ENCODE measurements at places on chromosomes 2 and 18. TPM values are rescaled to one million over a fixed set of nuclear protein-coding genes. Genes with fewer than 3 reads are reported as not detected.

GRCh38 chr2:7436096-7436906 lies 519.1 kb downstream of the RNF144A start:
- no peak for DNase-seq

DNA sequence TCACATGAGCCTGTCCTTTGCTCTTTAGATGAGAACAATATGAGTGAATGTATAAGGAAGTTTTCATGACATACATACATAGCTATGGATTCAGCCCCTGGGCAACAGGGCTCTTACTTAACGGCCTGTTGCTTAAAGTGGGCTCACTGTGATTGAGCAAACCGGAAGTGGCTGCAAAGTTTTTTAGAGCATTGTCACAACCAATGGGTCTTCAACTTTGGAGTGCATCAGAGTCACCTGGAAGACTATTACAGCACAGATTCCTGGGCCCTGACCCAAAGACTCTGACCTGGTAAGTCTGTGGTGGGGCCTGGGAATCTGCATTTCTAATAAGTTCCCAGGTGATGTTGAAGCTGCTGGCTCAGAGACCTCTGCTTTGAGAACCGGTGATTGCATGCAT lies 106.3 kb upstream of the SEC11C start:
- DNase-seq = peak; percentile 3

- DNase-seq = no peak
Measured at GRCh38 chr2:31051258-31052140, 86.7 kb downstream of the GALNT14 start.

GRCh38 chr2:123692121-123692520 lies 333.0 kb upstream of the CNTNAP5 start:
- DNase-seq = no peak

GRCh38 chr18:32040936-32041335 lies 22.3 kb downstream of the RNF125 start:
- DNase-seq = no peak

DNA sequence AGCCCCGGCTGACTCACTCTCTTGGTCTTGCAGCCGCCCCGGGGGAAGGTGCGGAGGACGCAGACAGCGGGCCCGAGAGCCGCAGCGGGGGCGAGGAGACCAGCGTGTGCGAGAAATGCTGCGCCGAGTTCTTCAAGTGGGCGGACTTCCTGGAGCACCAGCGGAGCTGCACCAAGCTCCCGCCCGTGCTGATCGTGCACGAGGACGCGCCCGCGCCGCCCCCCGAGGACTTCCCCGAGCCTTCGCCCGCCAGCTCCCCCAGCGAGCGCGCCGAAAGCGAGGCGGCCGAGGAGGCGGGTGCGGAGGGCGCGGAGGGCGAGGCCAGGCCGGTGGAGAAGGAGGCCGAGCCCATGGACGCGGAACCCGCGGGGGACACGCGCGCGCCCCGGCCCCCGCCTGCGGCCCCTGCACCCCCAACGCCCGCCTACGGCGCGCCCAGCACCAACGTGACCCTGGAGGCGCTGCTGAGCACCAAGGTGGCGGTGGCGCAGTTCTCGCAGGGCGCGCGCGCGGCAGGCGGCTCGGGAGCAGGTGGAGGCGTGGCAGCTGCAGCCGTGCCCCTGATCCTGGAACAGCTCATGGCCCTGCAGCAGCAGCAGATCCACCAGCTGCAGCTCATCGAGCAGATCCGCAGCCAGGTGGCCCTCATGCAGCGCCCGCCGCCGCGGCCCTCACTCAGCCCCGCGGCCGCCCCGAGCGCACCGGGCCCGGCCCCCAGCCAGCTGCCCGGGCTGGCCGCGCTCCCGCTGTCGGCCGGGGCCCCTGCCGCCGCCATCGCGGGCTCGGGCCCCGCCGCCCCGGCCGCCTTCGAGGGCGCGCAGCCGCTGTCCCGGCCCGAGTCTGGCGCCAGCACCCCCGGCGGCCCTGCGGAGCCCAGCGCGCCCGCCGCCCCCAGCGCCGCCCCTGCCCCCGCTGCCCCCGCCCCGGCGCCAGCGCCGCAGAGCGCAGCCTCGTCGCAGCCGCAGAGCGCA lies 12.7 kb downstream of the SALL3 start:
- no peak for DNase-seq

DNA sequence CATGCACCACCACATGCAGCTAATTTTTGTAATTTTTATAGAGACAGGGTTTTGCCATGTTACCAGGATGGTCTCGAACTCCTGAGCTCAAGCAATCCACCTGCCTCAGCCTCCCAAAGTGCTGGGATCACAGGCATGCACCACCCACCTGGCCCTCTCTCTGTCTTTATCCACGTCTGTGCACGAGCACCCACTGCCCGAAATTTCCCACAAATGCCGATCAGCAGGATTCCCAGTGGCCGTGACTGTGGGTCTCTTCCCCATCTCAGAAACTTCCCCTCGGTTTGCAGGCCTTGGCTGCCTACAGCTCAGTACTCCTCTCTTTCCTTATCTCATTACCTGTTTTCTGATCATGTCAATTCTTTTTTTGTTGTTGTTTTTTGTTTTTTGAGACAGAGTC lies 217.3 kb downstream of the TTC32 start:
- no peak for DNase-seq

DNA sequence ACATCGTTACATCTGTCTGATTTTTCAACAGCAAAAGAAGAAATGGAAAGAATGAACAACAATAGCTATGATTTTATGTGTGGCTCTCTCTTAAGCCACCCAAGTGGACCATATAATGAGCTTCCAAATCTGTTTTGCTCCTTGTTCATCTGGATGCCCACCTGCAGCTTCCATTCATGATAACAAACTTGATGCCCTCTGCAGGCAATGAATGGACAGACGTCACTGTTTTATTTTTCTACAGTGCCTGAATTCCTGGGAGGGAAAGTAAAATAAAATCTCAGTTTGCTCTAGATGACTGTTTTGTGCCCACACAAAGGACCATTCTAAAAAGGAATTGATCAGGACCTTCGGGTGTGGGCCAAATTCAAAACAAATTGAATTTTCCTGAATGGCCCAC lies 5.0 kb downstream of the MREG start:
- DNase-seq = no peak

DNA sequence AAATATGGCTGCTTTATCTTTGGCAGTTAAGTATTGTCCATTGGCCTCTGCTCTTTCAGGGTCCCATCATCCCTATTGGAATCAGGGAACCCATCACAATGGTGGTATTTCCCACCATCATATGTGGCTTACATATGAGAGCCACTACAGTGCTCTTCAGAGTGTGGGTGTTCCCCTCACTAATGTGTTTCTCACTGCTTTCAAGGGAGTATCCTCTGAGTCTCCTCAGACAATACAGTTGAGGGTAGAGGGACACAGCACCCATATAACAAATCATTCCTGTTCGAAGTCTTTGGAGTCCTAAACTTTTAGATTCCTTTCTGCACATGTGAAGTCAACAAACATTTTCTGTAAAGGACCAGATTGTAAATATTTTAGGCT lies 48.8 kb upstream of the DNAJC10 start:
- DNase-seq = no peak

DNA sequence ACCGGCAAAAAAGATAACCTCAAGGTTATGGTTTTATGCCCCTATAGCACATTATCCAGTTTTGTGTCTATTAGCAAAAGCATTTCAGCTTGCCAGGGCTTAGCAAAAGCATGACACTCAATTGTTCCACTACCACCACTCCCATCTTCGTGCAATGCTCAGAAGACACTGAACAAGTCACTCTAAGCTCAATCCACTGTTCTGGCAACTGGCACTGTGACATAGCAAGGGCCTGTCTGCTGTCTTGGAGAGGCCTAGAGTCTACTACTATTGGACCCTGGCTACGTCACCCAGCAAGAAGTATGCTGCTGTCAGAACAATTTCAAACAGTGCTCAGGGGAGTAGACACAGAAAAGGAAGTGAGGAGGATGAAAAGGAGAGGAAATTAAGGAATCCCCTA lies 103.5 kb upstream of the PPP1CB start:
- no peak for DNase-seq

DNA sequence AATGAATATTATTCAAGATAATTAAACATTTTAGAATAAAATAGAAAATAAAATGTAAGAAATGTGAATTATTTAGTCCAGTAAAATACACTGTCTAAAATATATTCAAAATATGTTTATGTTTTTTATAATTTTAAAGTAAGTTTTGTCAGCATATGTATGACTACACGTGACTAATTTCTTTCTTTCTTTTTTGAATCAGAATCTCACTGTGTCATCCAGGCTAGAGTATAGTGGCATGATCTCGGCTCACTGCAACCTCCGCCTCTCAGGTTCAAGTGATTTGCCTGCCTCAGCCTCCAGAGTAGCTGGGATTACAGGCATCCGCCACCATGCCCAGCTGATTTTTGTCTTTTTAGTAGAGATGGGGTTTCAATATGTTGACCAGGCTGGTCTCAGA lies 19.1 kb upstream of the INO80D start:
- DNase-seq = no peak

- DNase-seq = no peak
Measured at GRCh38 chr18:79581406-79581805, 98.2 kb upstream of the CTDP1 start.

GRCh38 chr2:12552092-12552491 lies 164.6 kb upstream of the TRIB2 start:
- no peak for DNase-seq

PLEKHB2 gene
- total RNA-seq = 82.1 TPM

DNA sequence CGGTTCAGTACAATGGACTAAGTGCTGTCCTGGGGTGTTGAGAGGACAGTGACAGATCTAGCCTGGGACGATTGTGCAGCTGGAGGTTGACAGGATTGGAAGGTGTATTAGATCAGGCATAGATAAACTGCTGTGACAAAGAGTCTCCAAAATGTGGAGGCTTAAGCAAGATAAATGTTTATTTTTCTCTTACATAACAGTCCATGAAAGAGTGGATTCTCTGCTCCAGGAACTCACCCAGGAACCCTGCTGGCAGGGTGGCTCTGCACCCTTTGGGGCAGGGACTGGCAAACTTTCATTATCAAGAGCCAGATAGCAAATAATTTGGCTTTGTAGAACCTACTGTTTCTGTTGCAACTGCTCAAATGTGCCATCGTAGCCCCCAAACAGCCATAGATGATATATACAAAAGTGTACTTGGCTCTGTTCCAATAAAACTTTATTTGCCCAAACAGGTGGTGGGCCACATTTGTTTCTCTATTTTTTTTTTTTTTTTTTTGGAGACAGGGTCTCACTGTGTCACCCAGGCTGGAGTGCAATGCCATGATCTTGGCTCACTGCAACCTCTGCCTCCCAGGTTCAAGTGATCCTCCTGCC lies 9.7 kb downstream of the HRH4 start:
- no peak for DNase-seq

- DNase-seq = no peak
Measured at GRCh38 chr2:72141881-72142451, 5.7 kb downstream of the CYP26B1 start.

POTEE gene
- total RNA-seq = not detected

DNA sequence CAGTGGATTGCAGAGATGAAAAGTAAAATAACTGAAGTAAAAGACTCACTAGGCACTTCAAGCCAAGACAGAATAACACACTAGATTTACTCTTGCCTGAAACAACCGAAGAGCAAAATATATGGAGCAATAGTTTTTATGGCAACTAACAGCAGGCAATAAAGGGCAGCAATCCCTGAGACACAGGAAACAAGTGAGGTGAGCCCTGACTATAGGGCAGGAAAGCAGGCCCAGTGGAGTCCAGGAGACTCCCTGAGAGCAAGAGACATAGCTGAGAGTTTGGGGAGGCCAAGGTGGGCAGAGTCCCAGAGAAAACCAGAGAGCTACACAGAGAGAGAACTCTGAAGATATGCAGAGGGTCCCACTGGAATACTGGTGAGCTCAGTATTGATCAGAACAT lies 18.8 kb downstream of the FARSB start:
- DNase-seq = no peak

DNA sequence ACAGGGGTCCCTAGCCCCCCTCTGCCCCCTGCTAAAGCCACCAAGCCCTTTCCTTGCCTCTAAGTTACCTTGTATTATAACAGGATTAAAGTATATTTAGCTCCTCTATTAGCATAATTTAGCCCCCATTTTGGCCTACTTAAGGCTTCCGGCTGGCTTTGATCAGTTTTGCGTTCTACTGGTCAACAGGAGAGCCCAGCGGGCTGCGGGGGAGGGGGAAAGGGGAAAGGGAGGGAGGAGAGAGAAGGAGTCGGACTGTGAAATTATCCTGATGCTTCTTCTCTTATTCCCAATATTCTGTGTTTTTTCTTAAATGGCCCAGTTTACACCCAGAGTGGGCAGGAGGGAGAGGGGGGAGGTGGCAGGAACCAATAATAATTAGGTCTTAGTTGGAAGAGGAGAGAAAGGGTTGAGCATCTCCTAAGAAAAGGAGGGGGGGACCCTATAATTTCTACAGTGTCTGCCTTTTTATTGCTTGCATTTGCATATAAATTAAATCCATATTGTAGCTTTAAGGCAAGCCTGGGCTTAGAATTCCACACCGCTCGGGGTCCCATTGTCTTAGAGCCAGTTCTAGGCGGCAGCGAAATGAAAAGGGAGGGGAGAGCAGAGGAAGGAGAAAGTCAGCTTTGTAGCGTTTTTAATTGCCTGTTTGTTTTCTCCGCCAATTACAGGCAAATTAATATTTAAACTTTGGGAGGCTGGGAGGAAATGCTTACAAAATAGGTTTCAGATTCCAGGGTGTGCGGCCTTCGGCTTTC lies 39.6 kb downstream of the EN1 start:
- no peak for DNase-seq

GRCh38 chr18:67273288-67273687 lies 243.2 kb downstream of the DSEL start:
- DNase-seq = no peak

DNA sequence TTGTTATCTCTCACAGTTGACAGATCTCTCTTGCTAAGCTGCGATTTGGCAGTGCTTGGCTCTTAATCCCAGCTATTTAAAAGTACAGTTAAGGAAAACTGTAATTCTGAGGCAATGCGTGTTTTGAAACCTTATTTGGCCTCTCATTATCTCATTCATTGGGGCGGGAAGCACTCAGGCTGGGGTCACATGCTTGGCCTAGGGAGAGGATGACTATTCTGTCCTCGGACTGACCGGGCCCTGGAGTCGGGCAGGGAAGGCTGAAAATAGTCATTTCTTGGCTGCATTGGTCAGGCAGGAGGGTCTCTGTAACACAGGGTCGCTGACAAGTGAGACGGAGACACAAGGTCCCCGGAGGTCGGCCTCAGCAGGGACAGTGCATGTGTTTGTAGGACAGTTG lies 20.2 kb upstream of the EMILIN2 start:
- DNase-seq = no peak

ALPP gene
- not detected for total RNA-seq

- DNase-seq = no peak
Measured at GRCh38 chr2:202762556-202762955, 109.0 kb downstream of the ICA1L start.

DNA sequence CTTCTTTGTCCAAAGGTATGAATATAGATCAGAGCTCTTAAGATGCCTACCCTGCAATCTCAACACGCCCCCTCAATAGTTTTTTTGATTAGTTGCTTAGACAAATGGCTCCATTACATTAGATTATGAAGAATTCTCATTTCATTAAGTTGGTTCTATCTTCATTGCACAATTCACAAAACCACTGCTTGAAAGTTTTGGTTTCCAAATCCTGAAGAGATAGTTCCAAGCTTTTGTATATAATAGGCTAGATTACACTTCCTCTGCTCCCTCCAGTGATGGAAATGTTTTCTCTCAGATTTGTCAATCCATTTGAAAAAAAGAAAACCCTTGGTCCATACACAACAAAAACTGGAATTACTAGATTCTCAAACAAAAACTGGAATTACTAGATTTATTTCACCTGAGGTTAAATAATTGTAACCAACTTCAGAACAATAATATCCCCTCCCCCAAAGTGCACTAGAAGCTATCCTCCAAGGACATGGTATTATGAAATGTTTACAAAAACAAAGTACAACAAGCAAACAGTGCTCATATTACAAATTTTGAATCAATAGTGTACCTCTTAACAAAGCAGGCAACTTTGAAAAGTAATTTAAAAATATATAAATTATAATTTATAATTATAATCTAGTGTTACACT lies 6.8 kb upstream of the TLK1 start:
- DNase-seq = peak; percentile 24

Measured in IMR-90 (cell line).